ENCODE measurements at places on chromosomes 2 and 18. TPM values are rescaled to one million over a fixed set of nuclear protein-coding genes. Genes with fewer than 3 reads are reported as not detected.

DNA sequence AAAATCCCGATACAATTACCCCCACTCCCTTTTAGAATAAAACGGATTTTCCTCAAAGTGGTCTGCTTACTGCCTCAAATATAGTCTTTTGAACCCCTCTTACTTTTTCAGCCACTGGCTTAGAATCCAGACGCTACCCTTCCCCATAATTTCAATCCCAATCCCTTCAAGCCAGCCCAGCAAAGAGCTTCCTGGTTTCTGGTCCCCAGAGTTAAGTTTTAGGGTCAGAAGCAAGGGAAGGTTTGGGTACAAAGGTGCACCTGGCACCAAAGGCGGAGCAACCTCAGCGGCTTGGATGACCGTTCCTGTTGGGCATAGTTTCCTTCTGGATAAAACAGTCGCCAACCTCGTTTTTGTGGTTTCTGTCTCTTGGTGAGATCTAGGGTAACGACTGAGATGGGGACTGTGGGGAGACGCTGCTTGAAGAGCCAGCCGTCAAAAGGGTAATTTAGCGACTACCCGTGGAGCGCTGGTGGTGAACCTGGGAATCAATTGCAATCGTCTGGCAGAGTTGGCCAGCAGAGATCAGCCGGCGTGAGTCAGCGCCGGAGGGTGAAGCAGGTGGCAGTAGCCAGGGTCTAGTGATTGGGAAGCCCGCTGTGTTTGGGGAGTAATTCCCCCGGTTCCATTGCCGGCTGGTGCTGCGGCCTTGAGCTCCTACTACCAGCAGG, 1.6 kb downstream of the FEV start:
- DNase-seq, result no peak

DNA sequence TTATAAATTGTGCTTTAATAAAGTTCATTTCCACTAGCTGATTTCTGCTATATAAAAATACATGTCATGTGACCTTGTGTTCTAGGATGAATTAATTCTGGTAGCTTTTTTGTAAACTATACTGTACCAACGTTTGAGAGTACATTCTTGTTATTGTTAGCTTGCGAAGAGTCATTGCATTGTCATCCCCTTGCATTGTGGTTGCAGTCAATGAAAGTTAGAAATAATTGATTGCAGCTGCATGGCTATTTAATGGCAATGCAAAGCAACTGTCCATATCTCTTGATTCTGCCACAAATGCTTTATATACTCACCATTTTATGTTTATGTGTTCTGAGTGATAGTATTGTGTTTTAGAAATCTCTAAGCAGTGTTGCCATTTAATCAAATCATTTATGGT, 91.6 kb downstream of the ZNF407 start:
- DNase-seq, result no peak

DNA sequence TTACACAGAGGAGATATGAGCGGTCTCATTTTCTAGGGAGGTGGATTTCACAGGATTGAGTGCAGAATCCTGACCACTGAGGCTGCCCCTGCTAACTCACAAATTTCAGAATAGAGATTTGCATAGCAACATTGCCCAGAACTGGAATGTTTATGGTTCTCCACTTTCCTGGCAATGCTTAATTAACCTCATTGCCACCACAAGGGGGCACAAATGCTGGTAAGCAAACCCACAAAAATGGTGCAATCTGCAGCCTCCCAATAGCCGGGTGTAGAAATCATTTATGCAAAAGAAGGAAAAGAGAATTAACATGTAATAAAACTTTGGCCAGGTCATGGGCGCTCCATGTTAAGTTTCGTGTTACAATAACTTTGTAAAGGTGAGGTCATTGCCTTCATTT, 112.4 kb downstream of the CYRIA start:
- DNase-seq, result peak; percentile 17

DNA sequence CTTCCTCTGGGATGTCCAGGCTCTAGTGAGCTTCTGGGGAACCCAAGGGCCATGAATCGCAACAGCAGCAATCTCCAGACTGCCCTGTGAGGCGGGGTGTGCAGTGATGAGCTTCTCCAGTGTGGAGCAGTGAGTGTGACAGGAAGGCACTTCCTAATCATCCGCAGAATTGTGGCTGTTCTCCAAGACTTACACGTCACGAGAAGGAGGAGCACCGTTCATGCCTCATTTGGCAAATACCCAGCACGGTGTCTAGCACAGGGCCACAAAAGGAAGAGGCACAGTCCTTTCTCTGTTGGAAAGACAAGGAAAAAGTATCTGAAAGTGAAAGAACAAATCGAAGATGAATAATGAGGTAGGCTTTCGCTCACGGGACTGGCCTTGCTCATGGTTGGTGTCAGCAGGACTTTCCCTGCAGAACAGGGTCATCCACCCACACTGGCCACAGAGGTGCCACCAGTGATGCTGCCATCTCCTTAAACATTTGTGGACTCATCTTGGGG, 125.1 kb upstream of the HAAO start:
- peak; percentile 88 for DNase-seq

The KCNJ3 gene
- not detected for total RNA-seq

The UGT1A8 gene
- total RNA-seq, result 15.1 TPM

Data from Daoy (cell line).